ENCODE measurements at places on chromosomes 13 and 19.

- no peak for DNase-seq
Observed at GRCh38 chr13:98997738-98998641, 20.1 kb upstream of the DOCK9 start.

GRCh38 chr13:19713186-19713965 lies 69.4 kb downstream of the PSPC1 start:
- no peak for DNase-seq

GRCh38 chr13:91739751-91740150 lies 341.3 kb downstream of the GPC5 start:
- DNase-seq: no peak

- DNase-seq: no peak
Observed at GRCh38 chr19:49775742-49776370, 9.1 kb downstream of the AP2A1 start.

DNA sequence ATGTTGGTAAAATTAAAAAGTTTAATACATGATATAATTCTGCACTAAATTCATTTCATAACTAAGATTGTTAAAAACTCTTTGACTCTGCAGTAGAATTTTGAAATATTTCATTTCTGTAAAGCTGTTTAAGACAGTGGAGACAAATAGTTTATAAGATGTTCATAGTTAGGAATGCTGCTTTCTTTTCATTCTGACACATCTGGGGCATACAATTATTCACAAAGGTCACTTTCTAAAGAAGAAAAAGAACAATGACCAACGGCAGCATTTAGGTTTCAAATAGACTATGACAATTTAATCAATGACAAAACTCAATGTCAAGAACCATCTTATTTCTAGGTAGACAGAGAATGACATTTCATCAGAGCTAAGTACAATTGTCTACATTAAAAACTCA lies 1422.1 kb downstream of the PCDH9 start:
- no peak for DNase-seq

- no peak for DNase-seq
Observed at GRCh38 chr19:34265221-34265650, 10.9 kb downstream of the GARRE1 start.

- no peak for DNase-seq
Observed at GRCh38 chr13:40074338-40074737, 418.9 kb downstream of the COG6 start.

DNA sequence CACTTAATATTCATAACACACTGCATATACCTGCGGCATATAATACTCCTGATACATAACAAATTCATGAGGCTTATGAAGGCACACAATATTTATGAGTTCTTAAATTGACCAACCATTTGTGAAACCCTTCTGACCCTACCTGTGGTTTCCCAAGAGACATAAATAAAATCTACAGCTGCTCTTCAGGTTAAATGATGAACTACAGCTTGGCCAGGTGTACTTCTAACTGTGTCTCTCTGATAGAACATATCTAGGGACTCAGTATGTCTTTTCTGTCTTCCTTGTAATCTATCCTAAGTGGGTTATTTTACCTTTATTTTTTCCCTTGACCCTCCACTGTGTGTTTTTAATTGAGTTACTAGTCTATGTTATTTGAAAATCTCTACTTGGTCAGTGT lies 189.9 kb upstream of the UFM1 start:
- DNase-seq: no peak

DNA sequence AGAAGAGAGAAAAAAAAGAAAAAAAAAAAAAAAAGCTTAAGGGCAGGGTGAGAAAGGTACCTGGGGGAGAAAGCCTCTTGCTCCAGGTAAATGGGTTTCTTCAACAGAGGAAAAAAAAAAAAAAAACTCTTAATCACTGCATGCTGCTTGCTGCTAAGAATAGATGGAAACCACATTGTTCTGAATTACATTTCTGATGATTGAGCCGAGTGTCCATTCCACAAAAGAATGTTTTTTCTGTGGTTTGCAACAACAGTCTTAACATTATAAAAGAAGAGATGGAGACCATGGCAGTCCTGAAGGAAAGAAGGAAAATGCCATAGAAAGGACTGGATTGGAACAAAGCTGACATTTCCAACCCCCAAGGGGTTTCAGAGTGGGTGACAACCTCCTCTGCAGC lies 1312.7 kb downstream of the SLITRK1 start:
- no peak for DNase-seq

GRCh38 chr13:83333614-83334388 lies 548.5 kb downstream of the SLITRK1 start:
- no peak for DNase-seq

- DNase-seq: no peak
Observed at GRCh38 chr19:55370305-55370988, at the start of gene IL11. TSS of gene IL11 (minus strand) at chr19:55370463. CDS start at chr19:55370310, 153 bp downstream.

GRCh38 chr13:72430923-72431322 lies 296.5 kb downstream of the MZT1 start:
- no peak for DNase-seq

- DNase-seq: peak; percentile 85
Observed at GRCh38 chr19:37691881-37692504, 27.6 kb downstream of the ZNF607 start.

DNA sequence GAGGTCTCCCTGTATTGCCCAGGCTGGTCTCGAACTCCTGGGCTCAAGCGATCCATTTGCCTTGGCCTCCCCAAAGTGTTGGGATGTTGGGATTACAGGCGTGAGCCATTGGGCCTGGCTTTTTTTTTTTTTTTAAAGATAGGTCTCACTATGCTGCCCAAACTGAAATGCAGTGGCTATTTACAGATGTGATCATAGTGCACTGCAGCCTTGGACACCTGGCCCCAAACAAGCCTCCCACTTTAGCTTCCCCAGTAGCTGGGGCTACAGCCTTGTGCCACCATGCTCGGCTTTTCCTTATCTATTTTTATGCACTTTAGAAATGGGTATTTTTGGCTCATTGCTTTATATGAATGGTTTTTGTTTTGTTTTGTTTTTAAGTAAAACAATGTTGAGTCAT lies 37.4 kb downstream of the LSM14A start:
- DNase-seq: no peak

GRCh38 chr13:111584101-111584672 lies 263.7 kb downstream of the TEX29 start:
- DNase-seq: no peak

DNA sequence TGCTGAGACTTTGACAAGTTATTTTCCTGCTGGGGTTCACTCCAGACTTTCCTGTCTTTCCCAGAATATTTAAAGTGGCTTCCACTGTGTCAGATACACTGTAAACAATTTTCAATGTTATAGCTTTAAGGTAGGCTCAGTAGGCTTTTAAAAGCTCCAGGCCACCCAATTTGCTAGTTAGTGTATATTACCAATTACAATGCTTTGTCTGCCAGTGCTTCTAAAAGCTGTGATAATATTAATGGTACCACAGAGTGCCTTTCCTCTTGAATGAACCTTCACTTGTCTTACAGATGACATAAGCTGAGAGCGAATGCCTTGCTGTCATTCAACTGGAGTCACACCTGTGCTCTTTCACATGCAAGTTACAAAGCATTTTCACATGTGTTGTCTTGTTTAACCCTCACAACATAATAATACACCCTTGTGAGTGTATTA lies 239.7 kb upstream of the HTR2A start:
- DNase-seq: no peak

- no peak for DNase-seq
Observed at GRCh38 chr19:11519138-11519537, 9.8 kb downstream of the ECSIT start.

- no peak for DNase-seq
Observed at GRCh38 chr19:34853369-34853768, 73.3 kb upstream of the ZNF30 start.

DNA sequence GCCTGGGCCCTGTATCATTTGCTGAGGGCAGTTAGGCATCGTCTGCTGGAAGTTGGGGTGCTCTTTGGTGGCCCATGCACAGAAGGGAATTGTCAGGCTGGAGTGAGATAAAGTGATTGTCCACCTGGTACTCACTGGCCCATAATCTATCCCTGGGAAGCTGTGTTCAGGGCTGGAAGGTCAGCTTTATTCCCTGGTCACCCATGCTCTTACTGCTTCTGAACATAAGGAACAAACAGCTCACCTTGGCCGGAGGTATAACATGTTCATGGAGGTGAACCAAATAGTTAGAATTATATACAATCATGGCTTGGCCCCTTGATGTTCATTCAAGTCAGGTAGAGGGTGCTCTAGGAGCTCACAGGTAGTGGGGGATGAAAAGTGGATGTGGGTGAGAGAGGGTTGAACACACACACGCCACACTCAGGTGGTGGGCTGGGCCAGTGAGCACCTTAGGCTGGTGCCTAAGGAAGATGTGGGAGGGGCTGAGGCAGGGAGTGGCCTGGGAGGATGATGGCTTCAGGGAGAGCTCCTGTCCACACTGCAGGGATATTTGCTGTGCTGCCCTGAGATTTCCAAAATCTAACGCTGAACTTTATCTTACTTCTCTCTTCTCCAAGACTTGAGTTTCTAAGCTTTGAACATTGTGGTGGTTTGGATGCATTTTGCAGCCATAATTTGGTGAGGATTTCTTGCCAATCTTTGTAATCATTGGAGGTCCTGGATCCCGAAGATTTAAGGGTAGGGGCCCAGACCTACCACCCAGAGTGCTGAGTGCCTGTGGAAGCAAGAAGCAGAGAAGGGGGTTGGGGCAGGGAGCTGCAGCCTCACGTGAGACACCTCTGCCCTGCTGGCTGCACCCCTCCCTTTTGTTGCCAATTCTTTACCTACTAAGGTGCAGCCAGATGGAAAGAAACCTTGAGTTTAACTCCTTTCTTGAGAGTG lies 420.6 kb downstream of the ZNF536 start:
- no peak for DNase-seq

DNA sequence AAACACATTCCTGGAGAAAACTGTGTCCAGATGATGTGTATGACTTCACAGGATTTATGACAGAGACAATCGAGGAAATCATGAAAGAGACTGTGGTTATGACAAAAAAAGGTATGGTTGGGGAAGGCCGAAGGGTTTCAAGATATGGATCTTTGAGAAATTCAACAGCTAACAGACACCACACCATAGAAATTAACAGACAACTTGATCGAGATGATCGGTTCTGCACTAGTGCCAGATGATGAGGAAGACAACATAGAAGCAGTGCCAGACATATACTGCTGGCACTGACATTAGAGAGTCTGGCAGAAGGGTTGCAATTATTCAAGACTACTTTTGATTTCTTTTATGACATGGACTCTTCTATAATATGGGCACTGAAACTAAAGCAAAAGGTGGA lies 37.2 kb downstream of the KCNRG start:
- DNase-seq: no peak

GRCh38 chr19:52691215-52691610 lies 43.6 kb downstream of the ZNF611 start:
- no peak for DNase-seq

DNA sequence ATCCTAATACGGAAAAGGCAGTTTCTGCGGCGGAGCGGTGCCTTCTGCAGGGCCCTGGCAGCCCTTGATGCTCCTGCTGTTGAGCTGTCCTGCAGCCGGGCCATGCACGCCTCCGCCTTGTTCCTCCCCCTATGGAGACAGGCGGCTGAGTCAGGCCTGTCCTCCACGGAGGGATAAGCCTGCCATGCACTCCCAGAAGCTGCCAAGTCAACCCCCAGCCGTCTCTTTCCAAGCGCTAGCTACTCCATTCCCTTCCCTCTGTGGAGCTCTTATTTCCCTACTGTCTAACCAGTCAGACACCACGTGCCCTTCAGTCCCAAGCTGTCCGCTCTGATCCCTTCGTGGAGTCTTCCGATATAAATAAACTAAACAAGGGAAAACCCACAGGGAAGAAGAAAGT lies 197.0 kb downstream of the COL4A1 start:
- DNase-seq: peak; percentile 13

GRCh38 chr19:18412610-18413239 lies 6.5 kb upstream of the SSBP4 start:
- DNase-seq: no peak

DNA sequence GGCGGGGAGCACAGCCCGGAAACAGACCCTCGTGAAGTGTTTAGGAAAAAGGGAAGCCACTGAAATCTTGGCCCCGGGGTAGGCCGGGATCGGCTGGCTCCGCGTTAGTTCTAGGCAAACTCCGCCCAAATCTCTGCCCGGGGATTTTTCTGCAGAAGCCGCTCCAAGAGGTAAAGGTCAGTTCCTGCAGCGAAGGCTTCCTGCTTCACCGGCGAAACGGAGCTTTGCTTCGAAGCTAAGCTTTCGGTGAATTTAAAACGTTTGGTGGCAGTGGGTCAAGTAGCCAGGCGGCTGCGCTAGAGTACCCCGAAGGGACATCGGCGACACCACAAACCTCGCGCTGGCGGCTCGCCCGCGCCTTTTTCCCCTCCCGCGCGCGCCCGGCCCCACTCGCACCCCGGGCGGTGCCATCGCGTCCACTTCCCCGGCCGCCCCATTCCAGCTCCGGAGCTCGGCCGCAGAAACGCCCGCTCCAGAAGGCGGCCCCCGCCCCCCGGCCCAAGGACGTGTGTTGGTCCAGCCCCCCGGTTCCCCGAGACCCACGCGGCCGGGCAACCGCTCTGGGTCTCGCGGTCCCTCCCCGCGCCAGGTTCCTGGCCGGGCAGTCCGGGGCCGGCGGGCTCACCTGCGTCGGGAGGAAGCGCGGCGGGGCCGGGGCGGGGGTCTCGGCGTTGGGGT lies 441 bp downstream of the GJB2 start:
- no peak for DNase-seq

GRCh38 chr19:58549664-58550361 lies 5.1 kb downstream of the CHMP2A start:
- no peak for DNase-seq

GRCh38 chr13:51229101-51229719 lies 7.0 kb downstream of the FAM124A start:
- DNase-seq: no peak

DNA sequence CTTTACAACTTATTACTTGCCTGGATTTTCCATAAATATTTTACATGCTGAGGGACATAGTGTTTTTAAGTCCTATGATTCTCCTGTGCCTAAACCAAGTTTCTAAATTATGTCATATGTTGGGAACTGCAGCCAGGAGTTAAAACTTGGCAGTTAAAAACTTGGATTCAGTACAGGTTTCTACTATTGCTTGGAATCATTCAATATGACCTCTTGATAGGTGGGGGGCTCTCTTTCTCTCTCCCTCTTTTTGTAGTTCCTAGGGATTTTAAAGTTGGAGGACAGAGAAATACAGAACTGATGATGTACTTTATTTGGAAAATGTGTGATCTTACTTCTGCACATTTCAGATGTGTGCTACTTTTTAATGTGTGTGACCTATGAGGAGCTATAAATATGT lies 4.7 kb downstream of the CSNK1A1L start:
- no peak for DNase-seq

- no peak for DNase-seq
Observed at GRCh38 chr13:79386125-79386826, 19.8 kb downstream of the RBM26 start.

DNA sequence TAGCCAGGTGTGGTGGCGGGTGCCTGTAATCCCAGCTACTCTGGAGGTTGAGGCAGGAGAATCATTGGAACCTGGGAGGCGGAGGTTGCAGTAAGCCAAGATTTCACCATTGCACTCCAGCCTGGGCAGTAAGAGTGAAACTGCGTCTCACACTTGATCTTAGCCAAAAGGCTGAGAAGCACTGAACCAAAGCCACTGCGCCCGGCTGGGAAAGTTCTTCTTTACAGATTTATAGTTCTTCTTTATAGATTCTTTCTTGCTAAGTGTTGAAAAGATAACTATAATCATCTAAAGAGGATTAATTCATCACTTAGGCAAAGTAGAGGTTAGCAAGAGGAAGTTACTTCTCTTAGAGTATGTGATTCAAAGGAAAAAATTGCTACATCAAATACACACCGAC lies 11.1 kb downstream of the ZNF417 start:
- no peak for DNase-seq

- no peak for DNase-seq
Observed at GRCh38 chr13:100796463-100796862, 121.9 kb upstream of the TMTC4 start.

Data from cerebellar cortex (tissue), 1 donor.